ENCODE measurements at places on chromosomes 3 and 15.

DNA sequence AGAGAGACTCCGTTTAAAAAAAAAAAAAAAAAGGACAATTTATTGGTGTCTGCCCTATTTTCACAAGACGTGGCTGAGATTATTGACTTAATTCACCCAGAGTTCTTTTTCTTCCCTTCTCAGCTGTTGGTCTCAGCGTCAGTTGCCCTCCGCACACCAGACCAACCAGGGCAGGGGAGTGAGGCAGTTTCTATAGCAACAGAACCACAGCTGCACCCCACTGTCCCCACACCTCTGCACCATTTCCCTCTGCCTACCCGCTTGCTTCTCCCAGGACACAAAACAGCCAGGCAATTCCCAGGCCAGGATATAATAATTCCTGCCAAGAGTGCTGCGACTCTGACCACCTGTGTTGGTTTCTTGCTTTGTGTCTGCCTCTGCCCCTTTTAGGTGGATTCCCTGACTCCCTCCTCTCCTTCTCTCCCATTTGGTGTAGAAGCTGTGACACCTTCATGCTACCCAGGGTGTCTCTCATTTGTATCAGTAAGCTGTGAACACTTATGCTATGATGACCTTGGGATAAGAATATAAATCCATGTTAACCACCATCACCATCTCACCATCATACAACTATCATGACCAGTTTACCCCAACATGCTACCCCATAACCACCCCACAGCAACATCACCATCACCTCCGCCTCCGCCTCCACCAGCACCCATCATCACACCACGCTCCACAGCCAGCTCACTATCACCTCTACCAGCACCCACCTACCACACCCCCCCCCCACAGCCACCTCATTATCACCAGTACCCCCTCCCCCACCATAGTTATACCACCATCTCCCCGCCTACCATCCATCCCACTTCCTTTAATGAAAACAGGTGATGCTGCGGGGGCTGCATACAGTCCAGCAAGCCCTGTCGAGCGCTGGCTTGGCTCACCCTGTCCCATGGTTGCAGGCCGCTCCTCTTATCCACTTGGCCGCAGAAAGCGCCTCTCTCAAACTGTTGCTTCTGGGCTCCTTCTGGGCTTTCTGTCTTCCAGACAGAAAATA is 589 bp downstream of the EPB42 start:
- DNase-seq = no peak

- DNase-seq = peak; percentile 39
Observed at GRCh38 chr3:116018646-116019045, 395.3 kb downstream of the GAP43 start.

GRCh38 chr3:157190380-157190872 is 30.5 kb upstream of the CCNL1 start:
- DNase-seq = no peak

GRCh38 chr3:6799264-6799915 is 61.5 kb upstream of the GRM7 start:
- no peak for DNase-seq

DNA sequence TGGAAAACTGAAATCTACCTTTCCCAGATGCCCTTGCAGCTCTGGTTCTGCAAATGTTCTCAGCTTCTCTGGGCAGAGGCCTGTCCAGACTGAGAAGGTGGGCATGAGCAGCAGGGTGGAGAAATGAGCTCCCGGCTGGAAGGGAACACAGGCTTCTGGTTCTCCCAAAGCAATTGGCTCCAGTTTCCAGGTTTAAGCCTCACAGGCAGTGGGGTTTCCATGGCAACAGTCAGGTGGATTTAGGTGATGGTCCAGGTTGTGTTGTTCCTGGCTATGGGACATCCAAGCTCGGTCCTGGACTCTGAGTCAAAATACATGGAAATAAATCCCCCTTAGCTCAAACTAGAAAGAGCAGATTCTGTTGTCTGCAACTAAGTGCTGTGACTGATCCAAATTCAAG is 94.6 kb upstream of the IQSEC1 start:
- no peak for DNase-seq
